Umbilical cord (tissue), 2 donors: ENCODE measurements at places on chromosomes 3 and 15. TPM values are rescaled to one million over a fixed set of nuclear protein-coding genes. Genes with fewer than 3 reads are reported as not detected.

Gene SCAANT1
- not detected for total RNA-seq

GRCh38 chr3:158710601-158711000 is 21.7 kb downstream of the RARRES1 start:
- no peak for DNase-seq

DNA sequence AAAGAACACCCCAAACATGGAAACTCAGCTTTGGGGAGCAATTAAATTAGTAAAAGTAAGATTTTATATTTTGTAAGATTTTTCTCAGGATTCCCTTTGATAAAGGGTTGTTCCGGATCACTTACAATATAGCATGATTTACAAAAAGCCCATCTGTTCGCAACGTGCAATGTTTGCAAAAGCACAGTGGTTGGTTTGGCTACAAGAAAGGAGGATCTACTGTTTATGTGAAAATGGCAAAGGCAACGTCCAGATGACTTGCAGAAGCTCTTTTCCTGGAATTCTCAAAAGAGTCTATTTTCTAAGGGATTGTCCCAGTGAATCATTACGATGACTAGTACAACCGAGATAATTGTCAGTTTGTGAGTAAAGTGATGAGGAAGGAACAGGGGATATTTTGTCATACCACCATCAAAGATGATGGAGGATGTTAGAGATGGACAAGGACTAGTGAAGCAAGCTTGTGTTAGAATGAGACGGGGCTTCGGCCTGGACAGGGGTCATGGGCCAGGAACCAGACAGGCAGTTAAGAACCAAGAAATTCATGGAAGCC is 71.6 kb downstream of the CRYGS start:
- DNase-seq = no peak

Gene ABI3BP
- 51.8 TPM for total RNA-seq
